ENCODE measurements at places on chromosomes 5 and 9. TPM values are rescaled to one million over a fixed set of nuclear protein-coding genes. Genes with fewer than 3 reads are reported as not detected.

The FAM221B gene
- not detected for total RNA-seq

The PCDHA13 gene
- not detected for total RNA-seq

The GLRA1 gene
- not detected for total RNA-seq

The MORN5 gene
- not detected for total RNA-seq

The HRH2 gene
- 2.6 TPM for total RNA-seq

The CCL19 gene
- not detected for total RNA-seq

The SMU1 gene
- 14.2 TPM for total RNA-seq

The RUSC2 gene
- 6.3 TPM for total RNA-seq

The GFI1B gene
- total RNA-seq = 53.6 TPM

The SLC22A4 gene
- total RNA-seq = 42.2 TPM

The SLC45A2 gene
- not detected for total RNA-seq

The CCL21 gene
- total RNA-seq = 4.5 TPM

The MYOT gene
- total RNA-seq = 1.3 TPM

The DOCK8 gene
- 22.6 TPM for total RNA-seq

The CER1 gene
- not detected for total RNA-seq

The PRRC2B gene
- total RNA-seq = 29.3 TPM

The PCDHA11 gene
- under 0.01 TPM for total RNA-seq

The PGM5 gene
- 8.5 TPM for total RNA-seq

The ATOSB gene
- total RNA-seq = 29.8 TPM

Measured in liver (tissue), 10 donors.